ENCODE measurements at places on chromosomes 16 and 17. TPM values are rescaled to one million over a fixed set of nuclear protein-coding genes. Genes with fewer than 3 reads are reported as not detected.

DHRS7C gene
- not detected for total RNA-seq

SOX8 gene
- total RNA-seq, result 0.72 TPM

KRT14 gene
- 1.3 TPM for total RNA-seq

FBXO39 gene
- total RNA-seq, result 0.07 TPM

KRT28 gene
- not detected for total RNA-seq

Measured in smooth muscle cell of the pulmonary artery (primary cell).